Cerebellar nuclear complex (tissue), 1 donor: ENCODE measurements at places on chromosomes 6 and 20.

- DNase-seq, result peak; percentile 27
These were observed 53.9 kb upstream of the HFE start for GRCh38 chr6:26033085-26033940.

GRCh38 chr20:35000922-35001595, 45.4 kb downstream of the MYH7B start:
- no peak for DNase-seq

GRCh38 chr6:158027590-158028285, 46.1 kb downstream of the SYNJ2 start:
- DNase-seq, result no peak

DNA sequence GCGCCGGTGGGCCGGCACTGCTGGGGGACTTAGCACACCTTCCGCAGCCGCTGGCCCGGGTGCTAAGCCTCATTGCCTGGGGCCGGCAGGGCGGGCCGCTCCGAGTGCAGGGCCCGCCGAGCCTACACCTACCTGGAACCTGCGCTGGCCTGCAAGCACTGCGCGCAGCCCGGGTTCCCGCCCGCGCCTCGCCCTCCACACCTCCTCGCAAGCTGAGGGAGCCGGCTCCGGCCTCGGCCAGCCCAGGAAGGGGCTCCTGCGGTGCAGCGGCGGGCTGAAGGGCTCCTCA, 10.7 kb upstream of the MPC1 start:
- DNase-seq, result no peak
